ENCODE measurements at places on chromosomes 7 and 10. TPM values are rescaled to one million over a fixed set of nuclear protein-coding genes. Genes with fewer than 3 reads are reported as not detected.

Gene AKR1C1
- polyA plus RNA-seq = 0.07 TPM

Gene OR6B1
- not detected for polyA plus RNA-seq

Gene WNT8B
- polyA plus RNA-seq = not detected

Gene TMEM178B
- polyA plus RNA-seq = not detected

GRCh38 chr10:79995979-79996634 lies 47.2 kb upstream of the SFTPD start:
- no peak for DNase-seq
- H3K36me3 ChIP-seq = no peaks in the 10 kb centered on the region
- no peaks in the 10 kb centered on the region for H3K4me1 ChIP-seq
- H3K27me3 ChIP-seq = no peaks in the 10 kb centered on the region
- H3K4me3 ChIP-seq = no peak overlapping the region
- no peak overlapping the region for H3K27ac ChIP-seq

- no peak for DNase-seq
- peaks cover 28% of the 10 kb centered on the region for H3K4me1 ChIP-seq
- H3K36me3 ChIP-seq = peaks cover 8% of the 10 kb centered on the region
- peak overlapping the region; percentile 82 for H3K4me3 ChIP-seq
- H3K27me3 ChIP-seq = no peaks in the 10 kb centered on the region
These were observed 752 bp upstream of the CAMK2G start for GRCh38 chr10:73875139-73875475.

DNA sequence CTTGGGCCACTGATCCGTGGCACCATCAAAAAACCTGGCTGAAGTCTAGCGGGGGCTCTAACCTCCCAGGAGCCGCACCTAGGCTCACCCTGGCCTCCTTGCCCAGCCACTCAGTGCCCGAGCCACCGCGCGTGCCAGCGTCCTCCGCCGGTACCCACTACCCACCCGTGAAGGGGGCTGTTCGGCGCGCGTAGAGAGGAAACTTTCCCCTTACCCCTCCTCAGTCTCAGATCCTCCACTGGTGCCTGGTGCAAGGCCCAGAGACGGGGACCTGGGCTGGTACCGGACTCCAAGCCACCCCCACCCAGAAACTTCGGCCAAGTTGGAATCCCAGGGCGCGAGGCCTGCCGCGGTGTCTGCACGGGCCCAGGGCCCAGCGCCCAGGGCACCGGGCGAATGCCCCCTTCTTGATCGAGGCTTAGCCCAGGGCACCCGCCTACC lies 3.5 kb upstream of the EBF3 start:
- H3K27me3 ChIP-seq = peaks cover 57% of the 10 kb centered on the region
- DNase-seq = no peak
- H3K27ac ChIP-seq = no peak overlapping the region
- no peaks in the 10 kb centered on the region for H3K4me1 ChIP-seq

DNA sequence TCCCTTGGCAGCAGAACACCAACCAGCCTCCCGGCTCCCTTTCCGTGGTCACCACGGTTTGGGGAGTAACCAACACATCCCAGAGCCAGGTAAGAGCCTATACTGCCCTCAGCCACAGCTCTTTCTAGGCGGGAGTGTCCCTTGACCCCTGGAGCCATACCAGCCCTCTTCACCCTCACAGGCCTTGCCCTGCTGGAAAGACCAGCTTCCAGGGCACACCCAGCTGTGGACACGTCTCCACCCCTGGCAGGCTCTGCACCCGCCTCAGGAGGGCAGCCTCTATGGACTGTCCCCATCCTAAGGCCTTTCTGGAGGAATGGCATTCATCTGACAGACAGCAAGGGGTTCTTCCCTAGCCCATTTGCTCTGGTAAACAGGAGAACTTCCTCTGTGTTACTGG lies 57.5 kb upstream of the PPIF start:
- H3K27ac ChIP-seq = no peak overlapping the region
- peaks cover 70% of the 10 kb centered on the region for H3K4me1 ChIP-seq
- no peak overlapping the region for H3K4me3 ChIP-seq
- no peaks in the 10 kb centered on the region for H3K27me3 ChIP-seq
- no peak for DNase-seq

DNA sequence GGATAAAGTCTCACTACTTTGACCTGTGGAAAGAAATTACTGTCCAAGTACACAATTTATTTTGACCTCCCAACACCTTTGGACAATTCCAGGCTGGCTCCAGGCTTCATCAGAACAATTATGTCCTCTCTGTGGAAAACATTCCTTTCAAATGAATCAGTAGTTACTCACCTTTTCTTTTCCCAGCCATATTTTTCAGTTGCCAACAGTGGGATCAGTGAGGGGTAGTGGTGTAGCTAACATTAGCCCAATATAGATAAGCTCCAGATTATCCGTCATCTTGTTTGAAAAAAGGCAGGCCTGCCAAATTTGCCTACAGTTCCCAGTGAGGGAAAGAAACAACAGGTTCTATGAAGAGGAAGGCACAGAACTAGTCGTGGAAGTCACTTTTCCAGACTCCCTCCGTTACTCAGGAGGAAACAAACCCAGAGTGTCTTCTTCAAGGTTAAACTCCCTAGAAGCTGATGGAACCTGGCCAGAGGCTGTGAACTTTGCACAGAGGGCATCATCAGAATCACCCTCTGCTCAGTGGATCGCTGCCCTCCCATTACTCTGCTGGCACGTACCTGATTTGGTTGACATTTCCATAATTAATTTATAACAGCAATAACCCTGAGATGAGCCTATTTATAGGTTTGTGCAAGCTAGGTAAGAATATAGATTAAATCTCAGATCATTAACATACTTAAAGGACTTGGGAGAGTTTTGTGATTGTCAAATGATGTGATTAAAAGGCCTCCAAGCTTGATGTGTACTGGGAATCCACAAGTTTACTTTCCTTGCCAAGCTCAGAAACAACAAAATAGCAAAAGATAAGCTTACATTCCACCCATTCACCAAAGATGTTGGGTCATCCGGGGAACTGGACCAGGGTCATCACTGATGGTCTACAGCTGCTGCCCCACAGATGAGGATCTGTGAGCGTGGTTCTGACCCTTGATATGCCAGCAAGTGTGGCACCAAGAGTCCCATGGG lies 654.6 kb upstream of the GALNT17 start:
- H3K4me1 ChIP-seq = no peaks in the 10 kb centered on the region
- no peaks in the 10 kb centered on the region for H3K36me3 ChIP-seq
- no peak overlapping the region for H3K4me3 ChIP-seq
- H3K27ac ChIP-seq = no peak overlapping the region
- no peak for DNase-seq

DNA sequence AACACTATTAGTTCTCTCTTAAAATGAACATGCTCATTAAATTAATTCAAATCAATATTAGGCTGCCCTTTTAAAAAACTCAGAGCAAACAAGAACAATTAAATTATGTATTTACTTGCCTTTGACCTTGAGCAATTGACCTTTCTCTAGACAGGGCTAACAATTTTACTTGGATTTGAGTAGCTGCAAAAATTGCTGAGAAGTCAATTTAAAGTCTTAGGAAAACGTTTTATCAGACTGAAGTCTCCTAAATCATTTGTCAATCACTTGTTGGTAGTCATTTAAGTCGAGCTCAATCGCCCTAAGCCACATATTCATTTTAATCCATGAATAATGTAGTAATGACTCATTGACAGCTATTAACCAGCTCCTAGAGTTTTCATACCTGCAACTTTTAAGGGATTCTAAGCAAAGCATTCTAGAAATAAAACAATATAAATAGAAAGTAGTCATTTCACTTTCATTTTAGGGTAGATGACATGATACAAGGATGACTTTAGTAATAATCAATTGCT lies 84.9 kb upstream of the SEC61G start:
- no peak overlapping the region for H3K27ac ChIP-seq
- H3K4me1 ChIP-seq = no peaks in the 10 kb centered on the region
- H3K27me3 ChIP-seq = peaks cover 2% of the 10 kb centered on the region
- H3K4me3 ChIP-seq = no peak overlapping the region
- no peaks in the 10 kb centered on the region for H3K36me3 ChIP-seq

Data from CD14-positive monocyte (primary cell).